PC-3 (cell line): ENCODE measurements at places on chromosomes 1 and 21. TPM values are rescaled to one million over a fixed set of nuclear protein-coding genes. Genes with fewer than 3 reads are reported as not detected.

EEIG2 gene
- total RNA-seq = 5.2 and 6.2 TPM in 2 replicates

PTGER3 gene
- total RNA-seq = 0.11 and 0.40 TPM in 2 replicates

AMIGO1 gene
- total RNA-seq = 2.7 and 2.8 TPM in 2 replicates

FGR gene
- not detected in 2 replicates for total RNA-seq

GSTM1 gene
- not detected in 2 replicates for total RNA-seq

- no peak for DNase-seq
Observed at GRCh38 chr1:223332997-223333396, 31.0 kb downstream of the SUSD4 start.

DNA sequence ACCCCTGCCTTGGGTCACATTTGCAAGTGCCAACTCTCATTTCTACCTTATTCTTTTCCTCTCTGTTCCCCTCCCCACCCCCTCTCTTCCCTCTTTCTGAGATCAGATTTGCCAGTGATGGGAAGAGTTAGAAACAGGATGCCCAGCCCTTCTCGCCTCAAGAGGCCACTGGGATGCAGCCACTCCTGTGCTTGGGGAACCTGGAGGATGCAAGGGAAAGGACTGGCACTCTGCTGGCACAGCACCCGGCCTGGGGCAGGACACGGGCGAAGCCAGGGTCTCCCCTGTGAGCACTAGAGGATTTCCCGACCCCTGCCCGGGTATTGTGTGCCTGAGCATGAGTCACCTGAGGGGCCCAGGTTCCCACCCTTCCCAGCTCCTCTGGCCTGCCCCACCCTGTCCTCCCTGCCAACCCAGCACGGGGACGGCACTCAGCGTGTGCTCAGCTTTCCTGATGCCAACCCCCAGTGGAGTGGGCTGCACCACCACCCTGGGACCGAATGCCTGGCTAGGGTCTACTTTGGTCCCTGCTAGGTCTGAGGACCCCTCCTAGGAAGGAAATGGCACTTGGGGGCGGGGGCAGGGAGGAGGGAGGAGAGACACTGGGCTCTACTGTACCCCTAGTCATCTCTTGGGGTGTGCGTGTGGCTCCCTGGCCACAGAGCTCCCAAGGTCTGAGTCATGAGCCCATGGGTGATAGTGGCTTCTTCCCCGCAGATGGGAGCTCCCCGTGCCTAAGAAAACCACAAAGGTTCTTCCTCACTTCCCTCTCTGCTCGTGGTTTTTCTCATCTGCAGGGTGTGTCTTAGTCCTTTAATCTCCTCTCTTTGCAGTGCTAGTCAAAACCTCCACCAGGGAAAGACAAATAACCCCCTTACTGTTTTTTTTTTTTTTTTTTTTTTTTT, 12.4 kb downstream of the LMNA start:
- peak; percentile 95 for DNase-seq

DNA sequence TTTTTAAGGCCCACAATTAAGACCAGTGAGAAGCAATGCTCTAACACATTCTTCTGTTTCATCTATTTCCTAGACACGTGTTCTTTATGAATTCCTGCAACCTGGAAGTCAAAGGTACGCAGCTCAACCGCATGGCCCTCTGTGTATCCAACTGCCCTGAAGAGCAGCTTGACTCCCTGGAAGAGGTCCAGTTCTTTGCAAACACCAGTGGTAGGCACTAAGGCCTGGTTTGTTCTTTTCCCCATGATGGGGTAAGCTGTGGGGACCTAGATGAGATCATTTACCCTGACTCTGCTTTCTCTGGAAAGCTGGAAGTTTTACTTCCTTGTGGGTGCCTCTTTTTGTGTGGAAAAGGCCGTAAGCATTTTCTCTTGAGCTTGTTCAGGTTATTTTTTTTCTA, 7.3 kb downstream of the SLC44A3 start:
- DNase-seq = no peak

DNA sequence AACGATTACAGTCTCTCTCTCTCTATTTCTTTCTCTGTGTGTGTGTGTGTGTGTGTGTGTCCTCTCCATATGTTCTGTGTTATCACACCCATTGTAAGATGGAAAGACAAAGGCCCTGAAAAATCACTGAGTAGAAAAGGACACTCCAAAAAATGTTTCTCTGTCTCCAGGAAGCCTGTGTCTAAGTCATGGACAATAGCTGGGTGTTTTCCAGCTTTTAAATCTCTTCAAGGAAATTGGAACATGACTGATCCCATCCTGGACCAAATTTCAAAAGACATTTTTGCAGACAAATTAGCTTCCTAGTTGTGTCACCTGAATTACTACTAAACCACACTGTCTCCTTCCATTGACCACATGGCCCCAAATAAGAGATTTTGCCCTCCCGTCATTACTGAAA, 31.0 kb upstream of the LMX1A start:
- no peak for DNase-seq

DNA sequence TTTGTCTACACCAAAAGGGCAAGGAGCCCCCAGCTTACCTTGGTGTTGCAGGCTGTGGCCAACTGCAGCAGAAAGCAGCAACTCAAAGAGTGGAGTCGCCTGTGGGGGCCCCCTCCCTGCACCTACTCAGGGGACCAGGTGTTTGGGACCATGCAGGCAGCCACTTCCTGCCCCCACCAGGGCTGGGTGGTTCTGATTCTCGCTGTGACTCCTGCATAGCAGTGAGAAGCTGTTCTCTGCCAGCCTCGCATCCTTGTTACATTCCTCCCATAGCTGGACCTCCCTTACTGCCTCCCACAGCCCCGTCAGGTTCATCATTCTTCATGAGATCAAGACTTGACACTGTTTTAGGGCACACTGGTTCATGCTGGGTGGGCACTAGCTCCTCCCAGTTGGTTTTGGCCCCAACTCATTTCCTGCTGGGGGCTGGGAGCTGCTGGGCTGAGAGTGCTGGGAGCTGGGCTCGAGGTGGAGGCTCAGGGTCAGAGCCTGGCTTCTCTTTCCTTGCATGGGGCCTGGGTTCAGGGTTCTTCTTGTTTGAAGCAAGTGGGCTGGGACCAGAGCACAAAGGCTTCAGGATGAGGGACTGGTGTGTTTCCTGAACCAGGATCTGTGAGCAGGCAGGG, 146.9 kb upstream of the C1orf174 start:
- no peak for DNase-seq

DNA sequence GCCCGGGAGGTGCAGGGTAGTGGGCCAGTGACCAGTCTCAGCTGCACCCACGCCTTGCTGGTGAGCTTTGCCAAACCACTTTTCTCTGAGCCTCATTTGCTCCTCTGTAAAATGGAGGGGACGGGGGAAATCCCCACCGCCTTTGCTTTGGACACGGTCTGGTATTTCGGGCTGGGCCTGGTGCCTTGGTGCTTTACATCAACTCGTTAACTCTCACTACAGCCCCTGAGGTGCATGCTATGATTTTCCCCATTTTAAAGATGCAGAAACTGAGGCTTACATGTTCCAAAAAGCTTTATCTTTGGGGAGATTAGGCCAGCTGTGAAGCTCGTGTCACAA, 116.1 kb upstream of the RUNX3 start:
- no peak for DNase-seq

DNA sequence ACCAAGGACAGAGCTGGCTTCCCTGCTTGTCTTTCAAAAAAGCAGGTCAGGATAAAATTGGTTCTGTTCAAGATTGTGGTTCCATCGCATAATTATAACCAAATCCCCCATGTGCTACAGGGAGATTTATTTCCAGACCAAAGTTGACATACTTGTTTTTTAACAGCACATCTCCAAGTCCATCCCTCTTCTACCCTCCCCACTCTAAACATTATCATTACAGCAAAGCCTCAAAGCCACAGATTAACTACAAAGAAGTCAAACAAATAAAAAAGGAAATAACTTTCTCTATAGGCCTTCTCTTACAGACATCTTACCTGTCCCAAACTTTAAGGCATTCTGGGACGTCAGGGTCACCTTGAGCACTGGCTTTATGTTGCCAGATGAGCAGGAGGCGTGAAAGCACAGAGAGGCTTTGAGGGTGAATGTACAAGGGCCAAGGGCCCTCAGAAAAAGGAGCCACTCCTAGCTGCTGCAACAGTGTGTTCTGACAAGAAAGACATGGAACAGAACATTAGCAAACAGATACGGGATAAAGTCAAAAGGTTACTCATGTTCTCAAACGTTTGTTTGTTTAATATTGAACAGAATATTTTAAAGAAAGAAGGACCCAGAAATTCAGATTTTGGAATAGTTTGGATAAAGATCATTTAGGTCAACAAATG, 31.2 kb downstream of the UBR4 start:
- DNase-seq = no peak

GRCh38 chr1:164846731-164847691, 288.0 kb downstream of the PBX1 start:
- no peak for DNase-seq
